BJ (cell line): ENCODE measurements at places on chromosomes 3 and 15.

GRCh38 chr3:2837910-2838309, 272.3 kb downstream of the IL5RA start:
- DNase-seq = no peak

DNA sequence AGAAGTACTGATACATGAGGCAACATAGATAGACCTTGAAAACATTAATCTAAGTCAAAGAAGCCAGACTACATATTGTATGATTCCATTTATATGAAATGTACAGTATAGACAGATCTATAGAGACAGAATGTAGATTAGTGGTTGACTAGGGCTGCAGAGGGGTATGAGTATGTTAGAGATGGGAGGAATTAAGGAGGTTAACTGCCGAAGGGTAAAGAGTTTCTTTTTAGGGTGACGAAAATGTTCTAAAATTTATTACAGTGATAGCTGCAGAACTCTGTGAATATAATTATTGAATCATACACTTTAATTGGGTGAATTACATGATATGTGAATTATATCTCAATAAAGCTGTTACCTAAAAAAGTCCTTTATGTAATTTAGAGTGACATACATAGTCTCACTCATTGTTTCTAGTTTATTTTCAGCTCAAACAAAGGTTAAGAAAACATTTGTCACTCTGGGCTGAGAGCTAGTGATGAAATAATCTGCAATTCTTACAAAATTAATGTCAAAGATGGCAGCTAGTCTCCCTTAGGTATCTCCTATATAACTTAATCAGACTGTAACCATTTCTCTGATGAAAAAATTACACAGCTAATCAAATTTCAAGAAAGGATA, 61.4 kb downstream of the DENND4A start:
- no peak for DNase-seq

GRCh38 chr15:83207009-83207659, 489 bp downstream of the HDGFL3 start:
- no peak for DNase-seq

DNA sequence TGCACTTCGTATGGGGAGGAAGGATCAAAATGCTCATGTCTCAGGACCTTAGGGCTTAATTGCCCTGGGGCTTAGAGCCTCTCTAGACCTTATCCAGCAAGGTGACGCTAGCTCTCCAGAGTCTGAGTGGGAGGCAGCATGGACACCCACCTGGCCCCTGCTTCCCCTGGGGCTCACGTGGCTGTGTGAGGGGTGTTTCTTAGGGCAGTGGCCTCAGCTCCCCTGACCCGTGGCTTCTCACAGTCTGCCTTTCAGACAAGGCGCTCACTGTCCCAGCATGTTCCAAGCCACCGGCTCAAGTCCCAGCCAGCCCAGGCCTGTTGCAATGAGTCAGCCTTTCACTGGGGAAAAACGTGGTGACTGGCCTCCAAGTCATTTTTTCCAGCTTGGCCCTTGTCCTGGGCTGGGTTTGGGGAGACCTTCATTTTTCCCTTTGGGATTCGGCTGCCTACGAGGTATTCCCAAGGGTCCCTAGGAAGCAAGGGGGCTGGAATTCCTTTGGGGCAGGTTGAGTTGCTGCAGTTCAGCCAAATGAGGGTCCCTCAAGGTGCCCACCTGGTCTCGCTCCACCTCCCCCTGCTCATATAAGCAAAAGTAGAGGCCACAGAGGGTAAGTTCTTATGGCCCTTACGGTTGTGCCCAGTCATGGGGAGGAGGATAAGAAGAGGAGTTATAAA, 15.7 kb downstream of the BHLHE40 start:
- DNase-seq = peak; percentile 62

GRCh38 chr3:154588831-154589230, 158.8 kb upstream of the GPR149 start:
- no peak for DNase-seq

DNA sequence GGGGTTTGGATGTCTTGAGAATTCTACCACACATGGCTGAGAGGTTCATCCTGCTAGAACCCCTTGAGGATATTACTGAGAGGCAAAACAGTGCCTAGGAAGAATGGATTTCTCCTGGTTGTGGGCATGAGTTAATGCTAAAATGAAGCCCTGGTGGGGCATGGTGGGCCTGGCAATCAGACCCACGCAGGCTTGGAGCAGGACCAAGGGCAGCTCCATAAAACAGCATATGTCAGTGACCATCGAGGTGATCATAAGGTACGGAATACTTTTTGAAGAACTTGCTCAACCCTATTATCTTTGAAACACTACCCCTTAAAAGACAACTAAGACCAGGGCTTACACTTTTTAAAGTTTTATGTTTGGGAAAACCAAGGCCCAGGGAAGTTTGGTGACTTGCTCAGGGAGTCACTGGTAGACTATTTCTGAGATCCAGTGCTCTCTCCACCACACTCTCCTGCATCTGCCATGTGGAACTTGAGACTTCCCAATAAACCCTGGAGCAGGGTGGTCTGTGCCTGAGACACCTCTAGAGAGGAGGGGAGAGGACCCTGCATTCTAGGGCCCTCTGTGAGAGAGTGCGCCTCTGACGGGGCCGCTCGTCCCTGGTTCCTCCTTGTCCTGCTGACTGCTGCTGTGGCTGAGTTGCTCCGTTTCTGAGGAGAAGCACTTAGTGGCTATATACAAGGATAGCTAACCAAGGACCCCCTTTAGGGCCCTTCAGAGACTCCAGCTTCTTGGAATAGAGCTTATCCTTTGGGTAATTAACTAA, 28.0 kb upstream of the TIMP4 start:
- DNase-seq = no peak

- DNase-seq = no peak
These were observed 44.1 kb downstream of the KLHL25 start for GRCh38 chr15:85750319-85751290.

DNA sequence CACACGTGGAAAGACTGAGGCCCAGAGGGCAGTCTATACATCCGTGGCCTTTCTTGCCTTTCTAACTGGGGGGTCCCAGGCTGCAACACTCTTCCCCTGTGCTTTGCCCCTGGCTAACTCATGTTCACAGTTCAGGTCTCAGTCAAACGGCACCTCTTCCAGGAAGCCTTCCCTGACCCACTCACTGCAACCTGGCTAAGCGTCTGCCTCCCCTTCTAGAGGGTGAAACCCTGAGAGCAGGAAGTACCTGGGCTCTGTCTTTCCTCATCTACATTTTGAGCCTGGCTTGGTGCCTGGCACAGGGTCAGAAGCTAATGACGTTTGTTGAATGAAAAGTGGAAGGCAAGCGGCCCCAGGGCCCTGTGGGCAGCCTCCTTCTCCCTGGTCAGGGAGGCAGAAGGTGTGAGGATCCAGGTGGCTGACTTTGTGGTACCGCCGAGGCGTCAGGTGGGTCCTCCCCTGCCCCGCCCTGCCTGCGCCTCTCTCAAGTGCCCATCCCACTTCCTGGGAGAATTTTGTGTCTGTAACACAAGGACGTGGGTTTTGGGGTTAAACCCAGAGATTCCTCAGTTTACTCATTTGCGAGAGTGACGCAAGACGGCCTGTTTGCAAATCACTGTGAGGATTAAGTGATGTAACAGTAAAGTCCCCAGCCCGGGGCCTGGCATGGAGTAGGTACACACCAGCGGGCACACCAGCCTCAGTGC, 32.1 kb downstream of the DNASE1L3 start:
- no peak for DNase-seq

GRCh38 chr15:65424683-65425082, 1.9 kb upstream of the IGDCC4 start:
- no peak for DNase-seq

DNA sequence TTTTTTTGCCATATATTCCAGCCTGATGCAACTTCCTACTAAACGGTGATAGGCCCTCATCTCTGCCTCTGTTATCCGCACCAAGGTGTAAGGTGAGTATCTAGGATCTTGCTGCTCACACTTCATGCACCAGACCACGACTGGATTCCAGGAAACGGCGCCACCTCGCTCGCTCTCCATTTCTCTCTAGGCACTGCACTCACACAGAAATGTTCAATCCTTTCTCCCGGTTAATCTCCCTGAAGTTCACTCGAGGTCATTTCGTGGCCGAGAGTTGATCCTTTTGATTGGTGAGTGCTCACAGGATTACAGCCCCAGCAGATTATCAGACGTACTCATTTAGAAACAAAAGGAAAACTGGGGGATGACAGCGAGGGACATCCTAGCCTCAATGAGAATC, 28.1 kb downstream of the MCF2L2 start:
- DNase-seq = no peak

DNA sequence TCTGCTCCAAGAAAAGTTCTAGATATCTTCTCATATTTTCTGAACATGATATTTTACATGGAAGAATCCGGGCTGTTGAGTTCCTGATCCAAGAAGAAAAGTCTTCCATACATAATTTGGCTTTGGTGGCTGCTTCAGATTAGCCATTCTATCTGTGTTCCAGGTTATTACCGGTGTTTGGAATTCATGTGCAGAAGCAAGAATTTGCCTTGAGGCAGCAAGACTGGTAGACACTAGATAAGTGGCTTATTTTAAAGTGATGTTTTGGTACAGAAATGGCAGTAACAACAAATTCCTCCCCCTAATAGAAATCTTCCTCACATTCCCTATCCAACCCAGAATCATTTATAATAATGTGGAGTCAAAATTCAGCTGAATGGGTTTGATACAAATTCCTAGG, 29.2 kb downstream of the MITF start:
- no peak for DNase-seq

DNA sequence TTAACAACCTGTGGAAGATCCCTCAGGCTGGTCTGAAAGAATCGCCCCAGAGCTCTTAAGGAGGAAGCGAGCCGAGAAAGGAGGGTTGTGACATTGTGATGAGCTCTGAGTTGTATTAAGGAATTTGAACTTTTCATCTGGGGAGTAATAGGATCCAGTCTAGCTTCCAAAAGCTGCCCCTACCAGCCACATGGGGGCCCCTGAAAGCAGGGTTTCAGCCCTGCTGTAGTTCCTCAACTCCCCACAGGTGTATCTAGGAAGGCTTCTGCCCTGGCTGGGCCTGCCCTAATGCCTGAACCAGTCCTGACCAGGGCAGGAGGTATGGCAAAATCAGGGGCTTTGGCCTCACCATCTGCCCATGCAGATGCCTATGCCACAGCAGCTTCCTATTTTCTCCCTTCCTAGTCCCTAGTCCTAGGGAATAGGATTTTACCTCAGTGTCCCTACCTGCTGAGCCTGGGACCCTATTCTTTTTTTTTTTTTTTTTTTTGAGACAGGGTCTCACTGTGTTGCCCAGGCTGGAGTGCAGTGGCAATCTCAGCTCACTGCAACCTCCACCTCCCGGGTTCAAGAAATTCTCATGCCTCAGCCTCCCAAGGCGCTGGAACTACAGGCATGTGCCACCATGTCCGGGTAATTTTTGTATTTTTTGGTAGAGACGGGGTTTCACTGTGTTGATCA, 5.0 kb upstream of the AP3S2 start:
- DNase-seq = no peak

DNA sequence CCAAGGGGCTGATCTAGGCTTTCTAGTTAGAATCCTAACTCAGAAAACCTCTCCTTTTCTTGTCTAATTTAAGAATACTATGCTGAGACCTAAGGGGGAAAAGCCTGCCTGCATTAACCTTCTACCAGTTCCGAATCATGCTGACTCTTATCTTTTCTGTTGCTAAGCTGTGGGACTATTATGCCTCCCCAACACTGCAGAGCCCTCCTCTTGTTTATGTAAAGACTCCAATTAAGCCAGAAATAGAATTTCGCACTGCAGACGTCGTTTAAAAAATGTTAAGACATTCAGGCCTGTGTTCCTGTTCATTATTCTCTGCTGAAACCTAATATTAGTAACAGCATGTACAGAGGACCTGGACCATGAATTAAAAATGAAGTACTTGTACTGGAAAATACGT, 310.6 kb upstream of the ATP11B start:
- no peak for DNase-seq

DNA sequence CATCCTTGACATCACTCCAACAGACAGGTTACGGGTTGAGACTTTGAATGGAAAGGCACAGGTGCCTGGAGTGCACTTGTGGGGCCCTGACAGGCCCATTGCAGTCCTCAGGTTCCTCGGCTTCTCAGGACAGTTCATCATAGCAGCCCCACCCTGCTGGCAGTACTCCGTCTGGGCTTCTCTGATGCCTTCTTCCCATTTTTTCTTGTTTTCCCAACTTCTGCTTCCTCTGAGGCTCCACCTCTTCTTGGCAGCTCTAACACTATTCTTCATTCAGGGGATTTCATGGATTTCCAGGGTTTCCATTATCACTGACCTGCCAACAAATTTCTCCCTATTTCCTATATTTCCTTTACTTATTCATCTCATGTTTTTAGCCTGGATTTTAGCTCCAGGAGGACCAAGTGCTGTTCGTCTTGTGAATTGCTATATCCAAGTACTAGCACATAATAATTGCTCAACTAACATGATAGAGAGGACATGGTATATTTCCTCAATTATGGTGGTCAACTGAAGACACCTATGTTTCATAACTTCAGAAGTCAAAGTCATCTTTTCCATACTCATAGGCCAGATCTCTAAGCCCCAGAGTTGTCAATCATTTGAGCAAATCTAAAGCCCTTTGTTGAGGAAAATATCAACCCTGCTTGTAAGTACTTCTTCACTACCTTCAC, 16.2 kb downstream of the NCEH1 start:
- DNase-seq = no peak

- no peak for DNase-seq
These were observed 101.6 kb downstream of the APBA2 start for GRCh38 chr15:28987337-28987736.

DNA sequence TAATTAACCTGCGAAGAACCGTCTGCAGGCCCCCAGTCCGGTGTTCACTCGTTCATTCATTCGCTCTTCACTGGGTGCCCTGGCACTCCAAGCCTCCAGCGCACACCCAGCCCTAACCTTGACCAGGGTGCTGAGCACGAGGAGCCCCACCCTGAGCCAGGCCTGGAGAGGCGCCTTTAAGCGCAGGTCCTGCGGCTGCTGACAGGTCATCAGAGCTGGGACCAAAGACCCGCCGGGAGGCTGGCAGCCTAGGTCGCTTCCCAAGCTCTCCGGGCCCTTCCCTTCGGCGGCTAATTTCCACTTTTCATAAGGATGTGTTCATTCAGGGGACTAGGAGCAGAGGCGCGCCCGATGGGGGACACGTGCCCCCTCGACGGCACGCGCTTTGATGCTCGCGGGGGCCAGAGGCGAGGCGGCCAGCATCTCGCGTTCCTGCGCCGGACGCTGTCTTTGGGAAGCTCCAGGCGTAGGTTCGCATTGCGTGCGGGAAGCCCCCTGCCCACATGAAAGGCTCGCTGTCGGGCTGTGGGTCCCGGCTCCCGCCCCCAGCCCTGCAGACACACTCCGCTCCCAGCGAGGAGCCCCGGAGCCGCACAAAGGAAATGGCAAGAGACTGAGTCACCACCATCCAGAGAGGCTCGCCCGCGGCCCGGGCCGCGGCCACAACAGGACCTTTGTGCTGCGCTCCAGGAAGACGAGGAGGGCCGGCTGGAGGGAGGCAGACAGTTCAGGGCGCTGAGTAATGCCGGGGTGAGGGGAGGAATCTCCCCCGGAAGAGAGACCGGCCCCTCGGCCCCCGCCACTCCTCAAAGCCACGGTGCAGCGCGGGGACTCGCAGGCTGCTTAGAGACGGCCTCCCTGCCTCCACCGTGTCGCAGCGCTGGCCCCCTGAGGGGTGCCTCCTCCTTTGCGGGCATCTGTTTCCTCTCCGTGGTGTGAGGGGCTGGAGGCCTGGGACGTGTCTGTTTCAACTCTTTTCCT, 266.4 kb upstream of the HES1 start:
- peak; percentile 33 for DNase-seq
